ENCODE measurements at places on chromosomes 2 and 18. TPM values are rescaled to one million over a fixed set of nuclear protein-coding genes. Genes with fewer than 3 reads are reported as not detected.

GRCh38 chr2:103445347-103445746 is 683.5 kb downstream of the TMEM182 start:
- DNase-seq: no peak

DNA sequence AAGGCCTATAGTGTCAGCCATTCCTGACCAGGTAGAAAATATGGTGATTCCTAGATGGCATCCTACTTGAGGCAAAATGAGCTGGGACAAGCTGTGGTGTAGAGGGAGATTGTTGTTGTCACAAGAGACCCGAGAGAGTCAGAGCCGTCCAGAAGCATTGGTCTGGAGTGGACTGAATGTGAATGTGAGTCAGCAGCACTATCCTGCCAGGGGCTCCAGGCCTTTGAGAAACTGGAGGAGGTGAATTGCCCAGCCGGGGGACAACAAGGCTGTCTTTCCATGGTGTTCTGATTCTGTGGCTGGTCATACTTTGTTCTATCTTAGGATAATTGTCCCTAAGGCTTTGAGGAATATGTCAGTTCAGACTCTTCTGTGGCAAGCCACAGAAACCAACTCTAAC is 29.4 kb upstream of the EIF2AK3 start:
- no peak for DNase-seq

DNA sequence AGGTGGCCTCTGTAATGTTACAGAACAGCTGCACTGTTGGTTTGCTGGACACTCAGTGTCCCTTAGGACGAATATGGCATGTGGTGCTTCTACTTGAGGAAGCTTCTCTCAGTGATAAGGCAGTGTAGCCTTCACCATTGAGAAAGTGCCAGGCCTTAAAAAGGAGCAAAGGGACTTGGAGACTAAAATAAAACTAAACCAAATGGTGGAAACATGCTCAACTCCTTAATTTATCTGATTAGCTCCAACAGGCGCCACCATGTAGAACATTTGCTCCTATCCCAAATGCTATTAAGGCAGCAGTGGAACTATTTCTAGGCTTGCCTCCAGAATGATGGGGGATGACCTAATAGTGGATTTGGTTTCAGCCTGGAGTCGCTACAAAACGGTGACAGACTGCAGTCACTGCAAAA is 77.5 kb upstream of the MYL1 start:
- DNase-seq: no peak

The APLF gene
- 6.5 TPM for total RNA-seq

- DNase-seq: no peak
These were observed 6.3 kb upstream of the NRP2 start for GRCh38 chr2:205675861-205676516.

The CAVIN2 gene
- 145 TPM for total RNA-seq

DNA sequence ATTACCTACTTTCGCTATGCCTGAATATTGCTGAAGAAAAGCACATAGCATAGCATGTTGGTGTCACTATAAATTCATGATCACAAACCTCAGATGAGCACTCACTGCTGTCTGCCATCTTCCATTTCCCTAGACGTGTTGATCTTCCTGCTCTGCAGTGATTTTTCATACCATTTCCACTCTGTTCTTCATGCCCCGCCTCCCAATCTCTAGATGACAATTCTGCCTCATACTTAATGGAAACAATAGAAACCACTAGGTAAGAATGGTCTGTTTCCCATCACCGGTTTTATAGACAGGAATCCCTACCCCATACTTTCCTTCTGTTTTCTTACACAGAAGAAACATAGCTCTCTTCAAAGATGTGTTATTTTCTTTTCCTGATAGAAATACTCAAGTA is 63.8 kb downstream of the PIK3C3 start:
- DNase-seq: no peak

The KIF5C gene
- total RNA-seq: 0.73 TPM

GRCh38 chr18:49050452-49050851 is 99.7 kb upstream of the SMAD7 start:
- no peak for DNase-seq

Data from cardiac septum (tissue), 1 donor.